Activated T-helper 2 cell treated with anti-CD3 and anti-CD28 coated beads, Interferon-gamma antibody, Interleukin-2, Interleukin-4, amounts not matched to agents 10 μg/mL and 5 μg/mL and 100 μg/mL, durations not matched to agents 14 hours and 24 hours and 36 hours (primary cell): ENCODE measurements at places on chromosomes 1 and 21. TPM values are rescaled to one million over a fixed set of nuclear protein-coding genes. Genes with fewer than 3 reads are reported as not detected.

DNA sequence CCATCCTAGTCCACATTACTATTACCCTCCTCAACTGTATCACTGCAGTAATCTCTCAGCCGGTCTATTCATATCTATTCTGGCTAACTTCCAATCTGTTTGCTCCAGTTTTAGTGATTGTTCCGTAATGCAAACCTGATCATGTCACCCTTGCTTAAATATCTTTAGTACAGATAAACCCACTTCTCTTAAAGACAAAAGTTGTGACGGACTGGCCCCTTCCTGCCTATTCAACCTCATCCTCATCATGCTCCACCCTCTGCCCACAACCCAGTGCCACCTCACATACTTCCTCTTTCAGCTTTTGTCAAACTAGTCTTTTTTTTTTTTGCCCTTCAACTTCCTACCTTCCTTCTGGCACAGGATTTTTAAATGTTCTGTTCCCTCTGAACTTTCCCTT, 2.8 kb upstream of the C1orf162 start:
- DNase-seq, result peak; percentile 65
- H3K4me3 ChIP-seq, result no peak overlapping the region
- H3K4me1 ChIP-seq, result peaks cover 28% of the 10 kb centered on the region
- H3K36me3 ChIP-seq, result peaks cover 15% of the 10 kb centered on the region
- H3K27ac ChIP-seq, result no peak overlapping the region

Gene NMNAT2
- total RNA-seq, result not detected in 2 replicates

- H3K36me3 ChIP-seq, result no peaks in the 10 kb centered on the region
- no peak overlapping the region for H3K4me3 ChIP-seq
- H3K27ac ChIP-seq, result no peak overlapping the region
- no peaks in the 10 kb centered on the region for H3K27me3 ChIP-seq
These were observed 118.4 kb upstream of the L1TD1 start for GRCh38 chr1:62076286-62076685.

GRCh38 chr21:44353191-44353970, at the start of gene TRPM2:
Gene TRPM2 (plus strand): TSS chr21:44353621. CDS start chr21:44353701, 80 bp downstream.
- peaks cover 16% of the 10 kb centered on the region for H3K36me3 ChIP-seq
- H3K27me3 ChIP-seq, result peaks cover 10% of the 10 kb centered on the region
- DNase-seq, result no peak

GRCh38 chr1:66711420-66711819, 40.8 kb upstream of the DYNLT5 start:
- H3K36me3 ChIP-seq, result no peaks in the 10 kb centered on the region
- no peak for DNase-seq
- H3K4me1 ChIP-seq, result no peaks in the 10 kb centered on the region
- peaks cover 25% of the 10 kb centered on the region for H3K27me3 ChIP-seq
- H3K27ac ChIP-seq, result no peak overlapping the region

GRCh38 chr1:114021665-114022099, 42.4 kb downstream of the OLFML3 start:
- H3K4me3 ChIP-seq, result no peak overlapping the region
- peaks cover 3% of the 10 kb centered on the region for H3K27me3 ChIP-seq
- no peaks in the 10 kb centered on the region for H3K36me3 ChIP-seq
- no peak for DNase-seq

GRCh38 chr1:93679546-93679945, 2.1 kb downstream of the BCAR3 start:
- peaks cover 21% of the 10 kb centered on the region for H3K27me3 ChIP-seq
- peaks cover 36% of the 10 kb centered on the region for H3K4me1 ChIP-seq

DNA sequence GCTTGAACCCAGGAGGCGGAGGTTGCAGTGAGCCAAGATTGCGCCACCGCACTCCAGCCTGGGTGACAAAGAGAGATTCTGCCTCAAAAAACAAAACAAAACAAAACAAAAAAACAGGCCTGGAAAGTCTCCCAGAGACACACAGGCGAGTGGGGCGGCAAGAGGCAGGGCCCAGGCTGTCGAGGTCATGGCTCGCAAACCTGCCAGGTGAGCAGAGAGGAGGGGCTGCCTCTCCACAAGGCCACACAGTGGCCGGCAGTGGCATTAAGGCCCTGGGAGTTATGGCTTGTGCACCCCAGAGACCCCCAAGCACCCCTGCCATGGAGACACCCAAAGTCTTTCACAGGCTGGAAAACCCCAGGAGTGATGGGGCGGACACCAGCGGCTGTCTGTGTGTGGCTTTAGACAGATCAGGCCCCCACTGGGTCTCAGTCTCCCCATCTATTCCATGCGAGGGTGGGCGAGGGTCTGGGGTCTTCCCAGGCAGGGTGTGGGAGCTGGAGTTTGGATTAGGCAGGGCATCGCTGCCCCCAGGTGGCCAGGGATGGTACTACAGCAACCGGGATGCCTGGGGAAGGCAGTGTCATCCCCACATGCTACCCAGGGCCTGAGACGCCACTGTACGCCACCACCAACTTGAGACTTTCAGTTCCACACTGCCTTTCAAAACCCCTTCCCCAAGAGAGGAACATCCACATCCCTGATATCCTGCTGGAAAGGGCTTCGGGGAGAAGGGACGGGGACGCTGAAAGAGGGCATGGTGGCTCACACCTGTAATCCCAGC, 7.3 kb upstream of the CTRC start:
- H3K4me3 ChIP-seq, result no peak overlapping the region
- no peaks in the 10 kb centered on the region for H3K27me3 ChIP-seq
- peaks cover 6% of the 10 kb centered on the region for H3K4me1 ChIP-seq
- DNase-seq, result peak; percentile 57

DNA sequence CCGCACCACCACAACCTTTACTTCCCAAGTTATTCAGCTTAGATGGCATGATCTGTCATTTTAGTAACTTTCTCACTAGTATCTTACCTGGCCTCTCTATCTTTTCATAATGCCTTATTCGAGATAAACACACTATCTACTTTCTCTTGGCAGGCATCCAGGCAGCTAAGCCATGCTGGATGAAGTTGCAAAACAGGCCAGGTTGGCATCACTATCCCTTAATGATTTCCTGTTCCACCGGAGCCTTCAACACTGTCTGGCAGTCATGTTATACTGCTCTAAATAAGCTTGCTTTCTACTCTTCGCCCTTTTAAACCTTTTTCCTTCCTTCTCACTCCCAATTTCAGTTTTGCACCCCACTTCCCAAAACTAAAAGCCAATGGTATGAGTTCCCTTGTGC, 12.0 kb upstream of the KCNH1 start:
- no peaks in the 10 kb centered on the region for H3K4me1 ChIP-seq
- peaks cover 23% of the 10 kb centered on the region for H3K27me3 ChIP-seq
- no peaks in the 10 kb centered on the region for H3K36me3 ChIP-seq

Gene BACE2
- total RNA-seq, result 2.2 and 2.6 TPM in 2 replicates

DNA sequence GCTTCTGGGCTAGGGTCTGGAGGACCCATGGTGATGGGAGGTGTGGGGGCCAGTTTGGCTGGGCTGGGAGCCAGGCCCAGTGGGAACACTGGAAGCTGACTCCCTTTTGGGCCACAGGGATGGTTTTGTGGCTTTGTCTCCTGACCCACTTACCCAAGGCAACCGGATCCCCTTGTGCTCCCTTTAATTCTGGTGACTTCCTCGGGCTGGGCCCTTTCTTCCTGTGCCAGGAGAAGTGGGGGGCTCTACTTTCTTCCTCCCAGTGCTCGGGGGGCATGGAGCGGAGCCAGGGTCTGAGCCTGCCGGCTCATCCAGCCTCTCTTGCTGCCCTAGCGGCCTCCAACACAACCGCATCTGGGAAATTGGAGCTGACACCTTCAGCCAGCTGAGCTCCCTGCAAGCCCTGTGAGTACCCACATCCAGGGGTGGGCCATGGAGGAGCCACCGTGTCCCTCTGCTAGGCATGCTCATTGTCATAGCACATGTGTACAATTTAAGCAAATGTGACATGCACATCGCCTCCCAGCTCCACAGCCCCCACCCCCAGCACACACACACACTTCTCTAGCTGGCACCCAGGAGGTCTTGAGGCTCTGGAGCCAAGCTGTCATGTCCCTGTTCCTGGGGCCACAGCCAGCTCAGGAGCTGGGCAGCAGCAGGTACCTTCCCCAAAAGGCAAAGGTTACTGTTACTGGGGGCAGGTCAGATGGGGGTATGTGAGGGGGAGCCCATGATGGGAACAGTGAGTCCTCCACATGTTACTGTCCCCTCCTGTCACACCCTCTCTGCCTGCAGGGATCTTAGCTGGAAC, 35.0 kb downstream of the UBE2T start:
- no peak for DNase-seq
- no peak overlapping the region for H3K27ac ChIP-seq
- no peak overlapping the region for H3K4me3 ChIP-seq
- no peaks in the 10 kb centered on the region for H3K4me1 ChIP-seq

Gene FAF1
- total RNA-seq, result 59.7 and 65.3 TPM in 2 replicates

- peaks cover 7% of the 10 kb centered on the region for H3K4me1 ChIP-seq
- H3K27ac ChIP-seq, result no peak overlapping the region
- H3K36me3 ChIP-seq, result peaks cover 25% of the 10 kb centered on the region
- H3K4me3 ChIP-seq, result no peak overlapping the region
These were observed 25.3 kb downstream of the A3GALT2 start for GRCh38 chr1:33295450-33296081.

GRCh38 chr1:40226192-40226591, 21.5 kb upstream of the TMCO2 start:
- peaks cover 49% of the 10 kb centered on the region for H3K36me3 ChIP-seq
- no peak for DNase-seq
- H3K27me3 ChIP-seq, result no peaks in the 10 kb centered on the region
- H3K4me1 ChIP-seq, result peaks cover 28% of the 10 kb centered on the region

GRCh38 chr1:30437059-30437576, 286.3 kb downstream of the MATN1 start:
- H3K27ac ChIP-seq, result no peak overlapping the region
- H3K27me3 ChIP-seq, result no peaks in the 10 kb centered on the region
- DNase-seq, result no peak
- no peak overlapping the region for H3K4me3 ChIP-seq

- H3K27ac ChIP-seq, result no peak overlapping the region
- no peaks in the 10 kb centered on the region for H3K36me3 ChIP-seq
- H3K4me1 ChIP-seq, result no peaks in the 10 kb centered on the region
- H3K27me3 ChIP-seq, result peaks cover 2% of the 10 kb centered on the region
- no peak overlapping the region for H3K4me3 ChIP-seq
- DNase-seq, result no peak
These were observed 107.1 kb downstream of the TAS1R2 start for GRCh38 chr1:18752409-18752808.
